ENCODE measurements at places on chromosomes 2 and 18. TPM values are rescaled to one million over a fixed set of nuclear protein-coding genes. Genes with fewer than 3 reads are reported as not detected.

Gene MROH2A
- total RNA-seq, result not detected

DNA sequence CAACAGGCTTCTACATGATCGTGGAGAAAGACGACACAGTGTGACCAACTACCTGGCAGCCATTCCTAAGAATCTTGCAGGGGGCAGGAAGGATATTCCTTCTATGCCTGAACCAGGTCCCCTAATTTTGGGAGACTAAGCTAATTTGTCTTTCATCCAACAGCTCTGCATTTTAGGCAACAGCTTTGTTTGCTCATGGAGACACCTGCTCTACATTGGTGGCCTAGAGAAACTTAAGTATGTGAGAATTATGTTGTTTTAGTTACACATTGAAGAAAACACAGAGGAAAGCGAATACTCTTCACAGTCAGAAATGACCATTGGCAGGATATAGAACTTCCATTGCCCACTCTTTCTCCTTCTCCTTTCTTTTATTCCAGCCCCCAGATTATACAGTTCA is 75.2 kb downstream of the ASXL3 start:
- no peak for ATAC-seq

DNA sequence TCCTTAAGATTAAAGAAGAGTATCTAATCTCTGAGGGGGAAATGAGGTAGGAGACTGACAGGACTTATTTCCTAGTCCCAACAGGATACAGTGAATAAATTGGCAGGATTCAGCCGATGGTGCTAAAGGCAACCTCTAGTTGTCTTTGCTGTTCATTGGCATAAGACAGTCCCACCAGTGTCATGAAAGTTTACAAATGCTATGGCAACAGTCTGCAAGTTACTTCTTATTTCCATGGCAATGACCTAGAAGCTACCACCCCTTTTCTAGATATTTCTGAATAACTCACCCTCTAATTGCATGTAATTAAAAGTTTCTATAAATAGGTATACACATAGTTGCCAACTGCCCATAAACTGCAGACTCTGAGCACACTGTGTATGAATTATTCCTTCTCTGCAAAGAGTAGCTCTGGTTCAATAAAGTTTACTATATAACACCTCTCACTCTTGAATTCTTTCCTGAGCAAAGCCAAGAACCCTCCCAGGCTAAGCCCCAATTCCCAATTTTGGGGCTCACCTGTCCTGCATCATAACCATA is 172.7 kb upstream of the LRATD1 start:
- no peak for ATAC-seq

GRCh38 chr2:54587171-54588016 is 131.3 kb downstream of the SPTBN1 start:
- no peak for ATAC-seq

GRCh38 chr2:232887171-232887850 is 17.2 kb downstream of the SNORC start:
- ATAC-seq, result no peak

- ATAC-seq, result no peak
Measured at GRCh38 chr2:8962890-8963289, 40.6 kb downstream of the MBOAT2 start.

DNA sequence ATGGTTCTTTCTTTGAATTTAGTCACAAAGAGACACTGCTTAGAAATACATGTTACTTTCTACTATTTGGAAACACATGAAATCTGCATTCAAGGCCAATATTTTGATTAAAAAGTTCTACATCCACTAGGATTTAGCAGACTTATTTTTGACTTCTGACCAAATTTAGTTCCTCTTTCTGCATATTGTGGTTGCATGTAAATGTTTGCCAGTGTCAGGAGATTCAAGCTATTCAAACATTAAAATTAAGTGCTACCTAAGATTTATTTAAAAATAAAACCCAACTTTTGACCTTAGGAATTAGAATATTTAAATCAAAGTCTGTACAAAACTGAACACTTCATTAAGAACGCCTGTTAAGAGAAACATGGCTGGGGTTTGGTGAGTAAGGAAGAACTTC is 891.1 kb downstream of the CPS1 start:
- ATAC-seq, result no peak

Gene ZSWIM2
- total RNA-seq, result not detected

Gene LYPD1
- not detected for total RNA-seq

- ATAC-seq, result no peak
Measured at GRCh38 chr2:40016151-40016885, 237.3 kb upstream of the THUMPD2 start.

DNA sequence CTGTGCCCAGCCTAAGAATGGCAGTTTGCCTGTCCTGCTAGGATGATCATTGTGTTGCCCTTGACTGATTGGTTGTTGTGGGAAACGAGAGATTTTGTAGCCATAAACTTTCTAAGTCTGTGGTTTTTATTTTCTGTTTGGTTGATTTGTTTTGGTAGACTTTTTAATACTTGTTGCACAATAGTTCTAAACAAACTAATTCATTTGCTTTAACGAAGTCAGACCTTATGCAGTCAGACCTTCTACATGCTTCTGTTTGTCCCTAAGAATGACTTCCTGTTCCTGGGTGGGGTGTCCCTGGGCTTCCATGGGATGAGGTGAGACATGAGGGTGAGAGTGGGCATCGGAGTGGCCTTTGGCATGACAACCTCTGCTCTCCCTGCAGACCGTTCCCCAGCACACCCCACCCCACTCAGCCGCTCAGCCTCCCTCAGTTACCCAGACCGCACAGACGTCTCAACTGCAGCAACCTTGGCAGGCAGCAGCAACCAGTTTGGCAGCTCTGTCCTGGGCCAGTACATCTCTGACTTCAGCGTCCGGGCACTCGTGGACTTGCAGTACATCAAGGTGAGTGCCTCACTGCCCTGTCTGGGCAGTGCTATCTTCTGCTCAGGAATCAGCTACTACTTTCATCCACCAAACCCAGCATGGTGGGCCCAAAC is 7.8 kb upstream of the CNNM3 start:
- no peak for ATAC-seq
